ENCODE measurements at places on chromosomes 3 and 15.

- DNase-seq: no peak
These were observed 554.3 kb downstream of the EPHB1 start for GRCh38 chr3:135349254-135349948.

- DNase-seq: no peak
These were observed 107.3 kb upstream of the IGSF10 start for GRCh38 chr3:151568184-151568583.

DNA sequence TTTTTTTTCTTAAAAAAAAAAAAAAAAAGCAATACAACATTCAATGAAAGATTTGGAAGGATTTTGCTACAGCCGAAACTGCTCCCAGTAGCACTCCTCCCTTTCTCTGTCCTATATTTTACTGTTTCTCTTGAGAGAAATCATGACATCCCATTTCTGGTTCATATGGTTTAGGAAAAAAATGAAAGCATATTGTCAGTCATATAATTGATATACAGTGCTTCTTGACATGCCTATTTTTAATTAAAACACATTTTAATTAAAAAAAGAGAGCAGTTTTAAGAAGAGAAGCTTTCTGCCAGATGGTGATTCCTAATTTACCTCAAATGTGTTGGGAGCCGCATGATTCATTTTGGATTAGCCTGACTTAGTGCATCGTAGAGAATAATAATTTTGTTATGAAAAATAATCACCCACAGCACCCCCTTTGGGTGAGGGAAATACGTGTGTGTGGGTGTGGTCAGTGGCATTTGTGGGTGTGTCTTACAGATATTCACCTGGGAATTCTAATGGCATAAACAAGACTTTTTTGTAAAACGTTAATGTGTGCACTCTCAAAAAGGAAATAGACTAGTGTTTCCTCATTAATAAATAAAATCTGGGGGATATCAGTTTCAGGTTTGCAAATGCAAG is 544.5 kb downstream of the MFSD1 start:
- DNase-seq: no peak

DNA sequence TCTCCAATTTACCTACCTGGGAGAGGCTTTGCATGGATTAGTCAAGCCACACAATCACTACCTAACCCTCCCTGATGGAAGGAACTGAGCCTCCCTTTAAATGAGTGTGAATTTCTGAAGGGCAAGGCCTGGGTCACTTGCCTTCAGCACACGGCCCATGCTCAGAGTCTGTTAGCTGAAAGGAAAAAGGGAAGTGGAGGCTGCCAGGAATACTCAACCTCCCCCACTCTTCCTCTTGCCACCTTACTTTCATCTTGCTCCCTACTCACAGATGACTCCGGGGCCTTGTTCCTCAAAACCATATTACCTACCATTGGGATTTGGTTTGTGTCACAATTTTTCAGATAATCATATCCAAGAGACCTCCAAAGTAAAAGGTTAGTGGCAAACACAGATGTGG is 220.0 kb downstream of the ABHD5 start:
- no peak for DNase-seq

DNA sequence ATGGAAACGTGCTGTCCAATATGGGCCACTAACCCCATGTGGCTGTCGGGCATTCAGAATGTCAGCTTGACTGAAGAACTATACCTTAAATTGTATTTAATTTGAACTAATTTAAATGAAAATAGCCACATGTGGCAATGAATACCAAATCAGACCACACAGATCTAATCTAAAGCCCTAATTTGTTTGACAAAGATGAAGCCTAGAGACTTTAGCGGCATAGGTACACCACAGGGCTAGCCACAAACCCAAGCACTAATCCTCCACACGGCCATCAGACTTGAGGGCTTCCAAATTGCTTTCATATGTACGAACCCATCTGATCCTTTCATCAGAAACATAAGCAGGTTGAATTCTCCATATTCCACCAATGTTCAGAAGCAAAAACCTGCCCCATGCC is 81.4 kb downstream of the SHQ1 start:
- no peak for DNase-seq

GRCh38 chr3:101072300-101072699 is 79.1 kb upstream of the ABI3BP start:
- no peak for DNase-seq

GRCh38 chr15:29815000-29815710 is 7.1 kb downstream of the TJP1 start:
- DNase-seq: no peak

DNA sequence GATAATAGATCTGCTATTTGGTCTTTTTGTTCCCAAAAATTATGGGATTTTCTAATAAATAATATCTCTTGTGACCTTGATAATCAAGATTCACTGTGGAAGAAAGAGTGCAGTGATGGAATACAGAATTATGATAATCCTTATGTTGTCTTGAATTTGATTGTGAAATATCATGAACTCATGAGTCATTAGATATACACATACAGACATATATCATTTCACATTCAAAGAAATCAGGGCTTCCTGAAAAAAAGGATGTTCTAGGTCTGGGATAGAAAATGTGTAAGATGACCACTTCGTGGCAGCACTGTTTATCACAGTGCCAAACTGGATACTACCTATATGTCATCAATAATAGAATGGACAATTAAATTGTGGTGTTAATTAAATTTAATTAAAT is 97.7 kb downstream of the DPH6 start:
- DNase-seq: no peak

GRCh38 chr3:31945738-31946052 is 35.4 kb downstream of the OSBPL10 start:
- DNase-seq: no peak

DNA sequence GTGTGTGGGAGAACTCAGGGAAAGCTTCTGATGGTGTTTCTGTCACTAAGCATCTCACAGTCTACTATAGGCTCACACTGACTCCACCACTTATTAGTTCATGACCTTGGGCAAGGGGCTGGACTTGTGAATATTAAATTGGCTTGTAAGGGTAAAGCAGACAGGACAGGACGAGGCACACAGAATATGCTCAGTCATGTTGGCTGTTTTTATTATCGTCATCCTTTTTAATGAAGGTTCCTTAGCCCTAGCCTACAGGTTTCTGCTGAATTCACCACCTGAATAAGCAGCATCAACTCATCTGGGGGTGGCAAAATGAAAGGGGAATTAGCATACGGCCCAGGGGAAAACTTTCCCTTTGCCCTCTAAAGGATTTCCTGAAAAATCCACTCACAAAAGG is 39.6 kb upstream of the LIPC start:
- DNase-seq: no peak

DNA sequence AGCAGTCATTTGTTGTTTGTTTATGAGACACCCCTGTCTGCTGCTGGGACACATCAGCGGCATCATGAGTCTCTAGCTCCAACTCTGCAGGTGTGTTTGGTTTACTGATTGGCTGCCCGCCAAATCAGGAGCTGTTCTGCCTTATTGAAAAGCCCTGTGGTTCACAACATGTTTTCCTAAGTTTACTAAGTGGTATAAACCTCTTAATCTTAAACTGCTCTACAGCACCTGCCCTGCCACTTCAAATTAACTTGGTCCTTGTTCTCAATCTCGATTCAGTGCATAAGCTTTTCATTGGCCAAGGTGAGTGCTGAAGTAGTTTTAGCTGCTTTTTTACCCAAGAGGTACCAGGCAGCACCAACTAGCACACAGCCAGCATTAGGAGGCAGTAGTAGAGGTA is 77.8 kb upstream of the WDR72 start:
- no peak for DNase-seq

GRCh38 chr3:148790851-148791735 is 36.5 kb upstream of the CPB1 start:
- no peak for DNase-seq

DNA sequence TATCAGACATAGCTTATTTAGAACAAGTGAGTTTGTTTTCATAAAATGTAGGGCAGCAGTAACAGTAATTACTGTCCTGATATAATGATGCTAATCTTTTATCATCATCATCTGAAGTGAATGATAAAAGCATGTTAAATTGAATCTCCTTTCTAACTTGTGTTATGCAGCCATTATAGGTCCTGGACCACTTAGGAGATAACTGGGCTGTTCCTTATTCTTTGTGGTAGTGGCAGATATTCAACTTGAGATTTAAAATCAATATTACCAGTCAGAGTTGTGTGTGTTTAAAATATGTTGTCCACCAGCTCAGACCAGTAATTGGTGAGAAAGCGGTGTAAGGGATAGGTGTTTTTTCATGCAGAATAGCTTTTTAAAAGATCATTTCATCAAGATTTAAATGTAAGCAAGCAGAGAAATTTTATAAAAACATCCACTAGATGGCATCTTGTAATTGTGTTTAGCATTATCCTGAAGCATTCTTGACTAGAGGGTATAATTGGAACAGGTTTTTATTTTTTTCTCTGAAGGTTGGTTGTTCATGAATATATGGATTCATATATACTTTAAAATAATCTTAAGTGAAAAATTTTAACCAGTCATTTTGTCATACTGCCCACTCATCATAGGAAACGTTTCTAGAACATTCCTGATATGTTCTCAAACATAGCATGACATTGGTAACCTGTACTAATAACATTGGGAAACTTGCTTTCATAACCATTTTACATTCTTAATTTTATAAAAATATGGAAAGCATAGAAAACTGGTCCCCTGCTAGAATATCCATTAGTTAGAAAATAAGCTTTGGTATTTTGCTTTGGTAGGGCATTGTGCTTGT is 153.9 kb downstream of the BBX start:
- no peak for DNase-seq

DNA sequence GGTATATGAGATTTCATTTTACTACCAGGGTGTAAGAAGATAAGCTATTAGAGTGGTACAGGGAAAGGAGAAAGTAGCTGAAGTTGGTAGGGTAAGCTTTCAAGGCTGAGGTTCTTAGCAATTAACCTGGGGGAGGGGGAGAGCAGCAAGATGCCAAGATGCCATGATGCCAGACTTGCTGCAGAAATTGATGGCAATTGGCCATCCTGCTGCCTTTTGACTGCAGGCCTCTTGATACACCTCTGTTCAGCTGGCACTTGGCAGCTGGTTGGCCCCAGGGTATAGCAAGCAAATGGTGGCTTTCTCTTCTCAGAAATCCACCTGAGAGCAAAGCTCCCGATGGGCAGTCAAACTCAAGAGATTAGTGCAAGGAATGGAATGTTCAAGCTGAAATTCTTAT is 21.4 kb upstream of the DPH6 start:
- no peak for DNase-seq

GRCh38 chr3:20832963-20833362 is 647.0 kb upstream of the SGO1 start:
- no peak for DNase-seq

DNA sequence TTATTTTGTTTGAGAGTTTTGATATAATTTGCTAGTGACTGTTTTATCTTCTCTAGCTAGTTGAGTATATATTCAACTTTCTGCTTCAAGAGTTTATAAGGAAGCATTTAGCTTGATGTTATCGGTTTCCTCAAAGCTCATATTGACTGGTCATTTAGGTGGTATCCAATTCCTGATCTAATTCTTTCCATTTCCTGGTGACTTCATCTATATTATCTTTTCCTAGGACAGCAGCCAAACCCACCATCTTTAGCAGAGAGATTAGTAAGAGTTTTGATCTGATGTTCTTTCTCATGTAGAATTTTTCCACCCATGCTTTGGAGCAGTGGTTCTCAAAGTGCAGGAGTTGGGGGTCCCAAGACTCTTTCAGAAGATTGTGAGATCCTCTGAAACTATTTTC is 148.6 kb upstream of the STT3B start:
- DNase-seq: no peak

DNA sequence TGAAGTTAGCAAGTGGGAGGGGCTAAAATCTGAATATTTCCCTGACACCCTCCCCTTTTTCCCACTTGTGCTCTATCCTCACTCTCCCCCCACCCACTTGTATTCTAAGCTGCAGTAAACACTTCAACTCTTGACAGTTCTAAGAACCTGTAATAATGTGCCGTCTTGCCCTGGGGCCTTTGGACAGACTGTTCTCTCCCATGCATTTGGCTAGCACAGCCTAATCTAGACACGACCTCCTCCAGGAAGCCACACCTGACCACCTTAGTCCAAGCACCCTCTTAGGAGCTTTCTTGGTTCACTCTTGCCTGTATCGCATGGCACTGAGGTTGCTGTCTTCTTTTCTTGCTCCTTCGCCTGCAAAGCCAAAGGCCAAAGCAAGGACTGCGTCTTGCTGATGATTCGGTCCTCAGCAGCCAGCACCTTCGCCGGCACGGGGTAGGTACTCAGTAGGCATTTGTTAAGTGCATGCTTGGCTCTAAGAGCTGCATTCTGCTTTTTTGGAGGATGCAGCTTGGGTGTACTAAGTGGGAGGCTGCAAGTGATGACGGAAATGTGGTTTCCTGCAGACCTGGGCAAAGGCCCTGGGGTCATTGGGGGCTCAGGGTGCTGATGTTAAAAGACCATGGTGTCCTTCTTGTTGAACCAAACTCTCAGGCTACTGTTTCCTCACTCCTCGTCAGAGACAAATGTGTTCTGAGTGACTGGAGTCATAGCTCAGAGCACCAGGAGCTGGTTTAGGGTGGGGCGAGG is 2.0 kb upstream of the ZNF710 start:
- DNase-seq: no peak

DNA sequence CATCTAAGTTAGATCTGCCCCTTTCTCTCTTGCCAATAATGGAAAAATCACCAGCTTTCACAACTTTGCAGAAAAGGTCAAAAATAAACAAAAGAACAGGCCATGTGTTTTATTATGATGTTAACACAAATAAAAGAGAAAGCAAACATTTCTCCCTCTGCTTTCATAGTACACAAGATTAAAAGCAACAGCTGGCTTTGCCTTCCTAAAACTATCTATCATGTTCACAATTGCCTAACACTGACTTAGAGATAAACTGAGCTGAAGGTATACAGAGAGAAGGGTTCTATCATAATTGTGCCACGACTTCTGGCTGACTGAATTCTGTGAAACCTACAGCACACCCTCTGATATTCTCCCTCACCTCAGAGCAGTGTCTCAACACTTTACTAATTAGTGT is 29.4 kb downstream of the AADAC start:
- DNase-seq: no peak

DNA sequence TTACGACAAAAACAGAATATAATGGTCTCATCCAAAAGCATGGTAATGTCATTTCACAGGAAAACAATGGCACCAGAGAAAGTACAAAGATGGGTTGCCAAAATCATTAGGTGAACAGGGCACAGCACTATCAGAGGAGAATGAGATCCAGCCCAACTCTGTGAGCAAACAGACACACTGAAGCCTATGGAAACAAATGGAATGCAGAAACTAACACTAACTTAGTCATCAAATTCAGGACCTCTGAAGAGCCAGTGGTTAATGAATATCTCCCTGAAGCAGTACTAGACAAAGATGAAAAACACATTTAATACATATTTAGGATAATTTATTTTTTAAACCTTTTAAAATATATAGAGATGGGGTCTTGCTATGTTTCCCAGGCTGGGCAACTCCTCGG is 14.6 kb upstream of the RPS17 start:
- DNase-seq: no peak

DNA sequence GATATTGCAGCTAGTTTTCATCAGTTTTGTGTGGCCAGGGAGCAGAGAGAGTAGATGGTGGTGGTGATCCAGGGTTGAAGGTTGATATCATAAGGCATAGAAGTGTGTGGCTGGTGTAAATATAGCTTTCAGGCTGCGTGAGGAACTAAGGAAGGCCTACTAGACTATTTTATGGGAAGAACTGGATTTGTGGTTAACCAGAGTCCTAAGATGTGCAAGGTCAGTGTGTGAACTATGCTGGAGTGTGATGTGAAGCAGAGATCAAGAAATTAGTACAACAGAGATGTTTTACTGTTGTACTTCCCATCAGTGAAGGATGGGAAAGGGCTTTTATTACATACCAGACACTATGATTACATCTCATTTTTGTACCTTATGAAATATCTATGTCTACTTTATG is 41.5 kb downstream of the MAPK6 start:
- DNase-seq: no peak

- peak; percentile 25 for DNase-seq
These were observed 13.7 kb upstream of the PARP6 start for GRCh38 chr15:72285927-72286516.

- DNase-seq: no peak
These were observed 60.5 kb upstream of the KY start for GRCh38 chr3:134711284-134711683.

Measured in activated naive CD8-positive, alpha-beta T cell treated with anti-CD3 and anti-CD28 coated beads, Interleukin-2, amount 50 U/mL, for 16 hours (primary cell).